Fibroblast of gingiva (primary cell): ENCODE measurements at places on chromosomes 7 and 10.

- DNase-seq: no peak
Observed at GRCh38 chr7:96708872-96709271, 774 bp downstream of the SEM1 start.

- DNase-seq: peak; percentile 70
Observed at GRCh38 chr10:33326933-33327332, 7.5 kb downstream of the NRP1 start.

DNA sequence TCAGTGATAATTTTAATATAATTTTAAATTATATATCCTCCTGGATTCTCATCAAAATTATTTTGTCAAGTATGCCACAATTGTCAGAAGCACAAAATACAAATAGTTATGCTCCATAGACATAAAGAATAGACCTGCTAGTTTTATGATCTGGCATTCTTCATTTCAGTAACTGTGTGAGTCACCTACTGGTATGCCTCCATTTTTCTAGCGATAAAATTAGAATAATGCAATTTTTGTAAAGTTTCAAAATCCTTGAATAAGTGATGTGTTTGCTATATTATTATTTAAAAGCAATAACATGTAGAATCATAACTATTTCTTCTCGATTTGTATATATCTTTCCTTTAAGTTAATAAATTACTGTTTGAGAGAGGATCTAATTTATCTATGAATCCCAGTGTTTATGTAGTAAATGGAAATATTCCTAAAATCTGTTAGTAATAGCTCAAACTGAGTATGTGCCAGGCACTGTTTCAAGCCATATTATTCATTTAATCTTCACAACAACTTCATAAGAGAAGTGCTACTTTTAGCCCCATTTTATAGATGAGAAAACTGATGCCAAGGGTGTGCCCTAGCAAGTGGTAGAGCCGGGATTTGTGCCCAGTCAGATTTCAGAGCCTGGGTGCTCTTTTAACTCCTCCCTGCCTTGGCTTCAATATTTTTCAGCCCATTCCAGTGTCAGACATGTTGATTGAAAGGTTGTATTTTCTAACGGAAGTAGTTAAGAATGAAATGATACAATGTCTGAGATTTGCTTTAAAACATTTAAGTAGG, 38.4 kb downstream of the NET1 start:
- no peak for DNase-seq

DNA sequence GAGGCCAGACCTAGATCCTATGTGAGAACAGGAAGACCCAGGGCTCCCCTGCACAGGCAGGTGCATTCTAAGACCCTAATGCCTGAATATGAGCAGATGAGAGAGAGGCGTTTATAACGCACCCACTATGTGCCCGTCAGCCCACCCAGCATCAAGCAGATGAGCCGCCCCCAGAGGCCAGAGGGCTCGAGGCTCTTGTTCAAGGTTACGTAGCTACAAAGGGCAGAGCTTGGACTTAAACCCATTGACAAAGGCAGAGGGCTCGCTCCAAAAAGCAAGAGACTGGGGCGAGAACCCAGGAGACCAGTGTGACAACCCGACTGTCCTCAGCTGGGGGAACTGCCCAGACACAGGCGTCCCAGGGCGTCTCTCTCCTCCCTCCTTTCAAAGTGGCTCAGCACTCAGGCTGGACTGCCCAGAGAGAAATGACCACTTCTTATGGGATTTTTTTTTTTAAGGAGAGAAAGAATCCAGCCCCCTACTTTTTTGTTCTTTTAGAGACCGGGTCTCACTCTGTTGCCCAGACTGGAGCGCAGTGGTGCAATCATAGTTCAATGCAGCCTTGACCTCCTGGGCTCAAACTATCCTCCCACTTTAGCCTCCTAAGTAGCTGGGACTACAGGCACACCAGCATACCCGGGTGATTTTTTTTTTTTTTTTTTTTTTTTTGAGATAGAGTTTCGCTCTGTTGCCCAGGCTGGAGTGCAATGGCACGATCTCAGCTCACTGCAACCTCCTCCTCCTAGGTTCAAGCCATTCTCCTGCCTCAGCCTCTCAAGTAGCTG, 40.1 kb downstream of the TNRC18 start:
- DNase-seq: no peak

DNA sequence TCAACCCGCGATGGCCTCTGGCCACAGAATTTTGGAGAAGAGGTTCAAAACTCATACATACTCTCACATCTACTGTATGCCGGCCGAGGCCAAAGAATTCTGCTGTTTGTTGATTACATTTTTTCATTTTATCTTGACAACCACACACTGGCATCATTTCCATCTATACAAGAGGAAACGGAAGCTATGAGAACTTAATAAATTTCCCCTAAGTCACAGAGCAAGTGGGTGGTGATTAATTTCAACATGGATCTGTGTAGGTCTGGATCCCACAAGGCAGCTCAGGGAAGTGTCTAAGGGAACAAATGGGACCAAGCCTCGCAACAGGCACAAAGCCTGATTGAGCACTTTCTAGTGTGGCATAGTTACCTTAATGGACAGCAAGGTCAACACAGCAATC, 18.0 kb downstream of the ELMO1 start:
- DNase-seq: no peak

GRCh38 chr10:106481598-106482275, 682.8 kb downstream of the SORCS1 start:
- DNase-seq: no peak

DNA sequence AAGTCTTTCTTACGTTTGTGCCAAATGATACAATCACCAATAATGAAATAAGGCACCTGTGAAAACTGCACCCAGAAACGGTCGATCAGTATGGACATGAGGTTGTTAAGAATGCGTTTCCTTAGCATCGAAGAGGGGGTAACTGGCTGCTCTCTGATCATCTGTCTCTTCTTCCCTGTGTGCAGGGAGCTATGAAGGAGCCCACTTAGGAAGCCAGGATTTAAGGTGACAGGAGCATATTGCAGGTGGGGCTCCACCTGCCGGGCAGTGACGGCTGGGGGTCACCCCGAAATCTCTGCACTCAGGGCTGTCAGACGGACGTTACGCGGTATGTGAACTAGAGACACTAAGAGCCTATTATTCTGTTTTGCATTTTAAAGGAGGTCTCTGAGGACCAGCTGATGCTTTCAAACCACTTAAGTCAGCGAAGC, 64.5 kb downstream of the CARD11 start:
- no peak for DNase-seq

GRCh38 chr10:23994459-23995046, 214.4 kb upstream of the KIAA1217 start:
- peak; percentile 9 for DNase-seq

DNA sequence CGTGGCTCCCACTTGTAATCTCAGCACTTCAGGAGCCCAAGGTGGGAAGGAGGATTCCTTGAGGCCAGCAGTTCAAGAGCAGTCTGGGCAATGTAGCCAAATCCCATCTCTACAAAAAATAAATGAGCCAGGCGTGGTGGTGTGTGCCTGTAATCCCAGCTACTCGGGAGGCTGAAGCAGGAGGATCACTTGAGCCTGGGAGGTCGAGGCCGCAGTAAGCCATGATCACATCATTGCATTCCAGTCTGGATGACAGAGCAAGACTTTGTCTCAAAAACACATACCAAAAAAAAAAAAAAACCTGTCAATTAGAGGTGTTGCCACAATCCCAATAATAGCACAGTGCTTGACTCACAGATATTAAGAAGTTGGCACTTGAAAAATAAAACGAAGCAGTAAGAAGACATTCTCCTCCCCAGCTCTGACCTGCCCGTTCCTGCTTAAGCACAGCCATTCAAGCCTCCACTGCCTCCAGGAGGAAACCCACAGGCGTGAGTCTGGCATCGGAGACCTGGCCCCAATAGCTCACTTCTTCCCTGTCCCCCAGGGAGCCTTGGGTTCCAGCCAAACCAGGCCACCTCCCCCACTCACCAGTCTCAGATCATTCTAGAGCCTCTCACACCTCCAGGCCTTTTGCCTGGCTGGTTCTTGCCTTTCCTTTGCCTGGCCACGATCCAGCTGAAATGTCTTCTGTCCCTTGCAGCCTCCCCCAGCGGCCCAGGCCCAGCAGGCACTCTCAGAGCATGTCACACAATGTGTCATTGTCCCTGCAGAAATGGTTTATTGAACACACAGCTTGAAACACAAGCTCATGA, 45.3 kb upstream of the GTF2I start:
- no peak for DNase-seq

- DNase-seq: no peak
Observed at GRCh38 chr7:157018328-157018996, 8.0 kb upstream of the MNX1 start.

- DNase-seq: no peak
Observed at GRCh38 chr7:18445483-18445882, 50.1 kb upstream of the HDAC9 start.

DNA sequence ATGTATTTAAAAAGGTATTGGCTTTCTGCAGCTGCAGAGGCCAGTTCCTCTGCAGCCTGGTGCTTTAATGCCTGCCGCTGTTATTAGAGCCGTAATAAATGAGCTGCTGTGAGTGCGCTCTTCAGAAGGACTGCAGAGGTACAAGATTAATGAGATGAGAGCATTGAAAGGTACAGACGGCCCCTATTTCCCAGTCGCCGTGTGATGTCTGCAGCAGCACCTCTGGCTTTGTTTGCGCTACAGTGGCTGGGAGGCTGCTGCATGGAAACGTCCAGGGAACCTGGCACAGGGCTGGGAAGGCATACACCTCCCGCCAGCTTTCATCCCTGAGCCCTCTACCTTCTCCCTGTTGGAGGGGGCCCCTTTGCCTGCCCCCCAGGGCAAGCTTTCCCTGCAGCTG, 383.8 kb upstream of the ZMIZ1 start:
- DNase-seq: no peak

DNA sequence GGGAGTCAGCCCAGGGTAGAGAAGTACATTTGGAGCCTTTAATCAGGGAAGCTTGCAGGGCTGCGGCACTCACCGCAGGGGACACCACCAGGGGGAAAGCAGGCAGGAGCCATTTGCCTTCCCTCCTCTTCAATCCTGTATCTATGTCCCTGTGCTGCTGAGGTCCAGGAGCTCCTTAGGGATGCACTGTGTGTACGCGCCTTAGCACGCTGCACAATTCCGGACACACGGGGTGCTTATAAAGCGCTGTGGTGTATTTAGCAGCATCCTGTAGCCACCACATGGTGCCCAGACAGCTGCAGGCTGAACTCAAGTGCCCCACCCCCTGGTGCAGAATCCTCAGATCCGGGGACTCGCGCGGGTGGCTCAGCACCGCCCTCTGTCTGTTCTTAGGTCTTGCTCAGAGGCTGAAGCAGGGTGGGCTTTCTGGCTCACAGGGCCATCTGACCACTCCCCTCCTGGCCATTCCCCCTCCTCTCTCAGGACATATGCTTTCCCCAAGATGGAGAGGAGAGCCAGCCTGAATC, 421.4 kb downstream of the SDK1 start:
- no peak for DNase-seq

- DNase-seq: no peak
Observed at GRCh38 chr7:134330974-134331373, 14.2 kb upstream of the SLC35B4 start.

GRCh38 chr10:118971187-118971586, 58.3 kb upstream of the NANOS1 start:
- no peak for DNase-seq

DNA sequence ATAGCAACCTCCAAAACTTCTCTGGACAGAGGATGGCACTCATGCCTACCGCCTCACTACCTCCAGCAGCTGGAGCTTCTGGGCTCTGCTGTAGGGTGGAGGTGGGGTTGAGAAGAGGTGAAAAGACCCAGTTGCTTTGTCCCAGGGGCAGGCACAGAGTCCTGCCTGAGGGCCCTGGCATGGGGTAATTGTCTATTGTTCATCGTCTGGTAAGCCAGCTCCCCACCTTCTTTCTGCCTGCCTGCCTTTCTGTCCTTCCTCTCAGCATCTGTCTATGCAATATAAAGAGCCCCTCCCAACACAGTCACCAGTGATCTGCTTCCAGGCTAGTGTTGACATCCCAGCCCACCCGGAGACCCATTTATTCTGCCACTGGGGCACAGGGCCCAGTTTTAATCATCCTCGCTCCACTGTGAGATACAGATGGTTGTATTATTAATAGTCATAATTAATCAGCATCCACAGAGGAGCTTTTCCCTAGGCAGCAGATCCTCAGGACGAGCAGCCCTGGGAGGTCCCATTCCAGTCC, 39.0 kb downstream of the ZMIZ1 start:
- no peak for DNase-seq

DNA sequence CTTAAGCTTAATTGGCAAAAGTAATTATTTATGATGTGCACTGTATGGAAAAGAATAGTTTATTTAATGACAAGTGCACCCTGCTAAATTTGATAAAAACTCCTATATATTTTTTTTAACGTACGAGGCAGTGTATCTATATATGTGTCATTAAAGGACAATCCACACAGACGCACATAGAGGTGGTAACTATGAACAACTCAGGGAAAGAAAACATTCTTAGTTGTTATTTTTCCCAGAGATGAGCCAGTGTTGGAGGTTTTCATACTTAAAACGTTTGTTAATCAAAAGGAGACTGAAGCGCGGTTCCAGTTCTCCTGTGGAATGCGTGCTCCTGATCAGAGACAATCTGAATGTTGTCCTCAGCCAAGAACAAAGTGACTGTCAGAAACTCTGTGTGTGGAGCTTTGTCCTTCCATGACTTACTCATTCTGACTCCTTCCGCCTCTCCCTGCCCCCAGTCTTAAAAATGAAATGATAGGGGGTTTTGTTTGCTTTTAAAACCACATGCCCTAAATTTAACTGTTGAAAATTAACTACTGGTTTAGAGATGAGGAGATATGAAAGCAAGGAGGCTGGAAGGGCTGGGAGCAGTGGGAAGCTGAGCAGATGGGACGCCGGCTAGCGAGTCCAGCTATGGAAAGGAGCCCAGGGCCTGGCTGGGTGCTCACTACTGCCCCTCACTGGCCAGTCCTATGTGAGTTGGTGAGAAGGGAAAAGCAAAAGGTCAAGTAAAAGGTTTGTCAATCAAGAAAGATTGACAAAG, 99.6 kb downstream of the SVIL start:
- peak; percentile 76 for DNase-seq

GRCh38 chr7:70659263-70659662, 472.7 kb upstream of the GALNT17 start:
- no peak for DNase-seq

GRCh38 chr7:116691664-116692063, 19.7 kb downstream of the MET start:
- no peak for DNase-seq

DNA sequence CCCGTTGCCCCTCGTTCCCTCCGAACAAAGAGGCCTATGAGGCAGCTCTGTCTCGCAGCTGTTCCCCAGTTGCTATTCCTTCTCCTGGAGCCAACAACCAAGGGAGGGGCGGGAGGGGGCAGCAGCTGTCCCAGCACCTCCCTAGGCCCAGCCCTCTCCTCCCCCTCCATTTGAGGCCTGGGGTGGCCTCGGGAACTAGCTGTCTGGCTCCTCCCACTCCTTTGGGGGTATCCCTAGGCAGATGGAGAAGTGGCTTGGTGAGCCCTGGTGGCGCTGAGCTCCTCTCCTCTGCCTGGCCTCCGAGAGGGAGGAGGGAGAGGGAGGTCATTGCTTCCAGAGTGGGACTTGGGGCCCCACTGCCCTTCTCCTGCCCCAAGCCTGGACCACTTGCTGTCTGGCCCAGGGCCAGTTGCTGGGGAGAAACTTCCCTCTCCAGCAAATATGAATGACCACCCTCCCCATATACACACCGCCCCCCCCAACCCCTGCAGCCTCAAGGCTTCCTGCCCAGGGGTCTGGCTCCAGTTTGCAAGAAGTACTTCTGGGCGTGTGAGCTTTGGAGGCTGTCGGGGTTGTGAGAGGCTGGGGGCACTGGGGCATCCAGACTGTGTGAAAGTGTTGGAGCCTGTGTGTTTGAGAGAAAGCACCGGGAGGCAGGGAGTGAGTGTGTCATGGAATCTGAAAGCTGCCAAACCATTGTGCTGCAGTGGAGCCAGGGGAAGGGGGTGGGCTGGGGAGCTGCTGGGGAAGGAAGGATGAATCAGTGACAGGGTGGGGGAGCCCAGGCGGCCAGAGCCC, 3.1 kb downstream of the FLNC start:
- DNase-seq: peak; percentile 64
